ENCODE measurements at places on chromosomes 2 and 18.

DNA sequence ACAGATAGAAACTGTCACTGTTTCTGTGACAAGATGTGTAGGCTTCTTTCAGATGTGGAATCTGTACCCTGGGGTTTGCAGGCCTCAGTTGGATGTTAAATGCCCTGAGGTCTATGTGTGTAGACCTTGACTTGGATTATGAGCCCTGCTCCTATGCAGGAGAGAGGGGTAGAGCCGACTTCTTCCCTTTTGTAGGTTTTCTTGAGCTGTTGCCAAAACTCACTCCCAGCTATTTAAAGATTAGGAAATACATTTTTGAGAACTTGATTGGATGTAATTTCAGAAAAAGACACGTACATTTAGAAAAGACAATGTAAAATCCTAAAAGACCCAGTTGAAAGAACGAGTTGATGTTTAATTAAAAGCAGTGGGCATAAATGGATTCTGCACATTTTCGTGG lies 374.8 kb downstream of the SLC4A3 start:
- no peak for DNase-seq

DNA sequence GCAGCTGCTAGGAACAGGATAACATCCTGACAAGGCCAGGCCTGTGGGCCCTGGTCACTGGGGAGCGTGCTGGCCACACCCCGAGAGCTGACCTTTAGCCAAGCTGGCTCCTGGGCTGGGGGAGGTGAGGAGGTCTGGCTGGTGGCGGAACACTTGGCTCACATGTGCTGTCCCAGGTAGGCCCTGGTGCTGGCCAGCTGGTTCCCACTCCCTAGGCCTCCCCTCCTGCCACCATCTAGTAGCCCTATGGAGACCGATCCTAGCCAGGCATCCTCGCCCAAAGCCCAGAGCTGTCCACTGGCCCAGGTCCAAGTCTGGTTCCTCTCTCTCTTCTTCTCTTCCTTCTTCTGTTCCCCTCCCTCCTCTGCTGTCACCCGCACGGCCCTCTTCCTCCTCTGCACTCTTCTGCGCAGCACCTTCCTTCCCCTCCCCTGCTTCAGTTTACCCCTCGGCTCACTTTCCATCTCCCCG lies 52.4 kb downstream of the TNS1 start:
- DNase-seq, result no peak

- DNase-seq, result no peak
Observed at GRCh38 chr2:98713332-98714015, 17.5 kb downstream of the MGAT4A start.

- peak; percentile 4 for DNase-seq
Observed at GRCh38 chr18:51890762-51891161, 449.2 kb upstream of the DCC start.

DNA sequence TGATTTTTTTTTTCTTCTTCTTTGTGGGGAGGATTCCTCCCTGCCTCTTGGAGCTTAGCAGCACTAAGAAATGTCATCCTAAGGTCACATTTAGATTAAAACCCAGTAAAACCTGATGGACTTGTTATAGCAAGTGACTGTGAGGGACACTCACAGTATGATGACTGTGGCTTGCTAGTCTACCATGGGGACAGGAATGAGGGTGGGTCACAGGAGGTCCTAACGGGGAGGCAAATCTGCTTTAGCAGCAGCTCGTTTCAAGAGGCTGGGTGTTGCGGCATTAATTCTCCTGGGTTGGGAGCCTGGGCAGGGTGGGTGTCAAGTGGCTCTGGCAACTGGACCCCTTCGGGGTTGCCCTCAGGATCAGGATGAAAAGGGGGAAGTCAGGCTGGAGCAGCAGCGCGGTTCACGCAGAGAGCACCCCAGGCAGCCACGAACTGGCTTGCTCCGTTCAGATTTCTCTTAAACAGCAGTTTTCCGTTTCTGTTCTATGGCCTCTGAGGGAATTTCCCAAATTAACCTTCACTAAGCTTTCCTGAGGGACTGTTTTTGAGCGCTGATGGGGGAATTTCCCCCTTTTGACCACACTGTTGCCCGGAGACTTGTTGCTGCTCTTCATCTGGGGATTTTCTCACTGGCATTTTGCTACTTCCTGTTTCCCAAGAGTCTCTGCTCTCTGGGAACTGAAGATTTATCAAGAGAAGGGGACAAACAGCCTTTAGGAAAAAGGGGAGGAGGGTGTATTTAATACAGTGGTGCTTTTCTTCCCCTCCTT lies 59.8 kb upstream of the PELI1 start:
- no peak for DNase-seq

DNA sequence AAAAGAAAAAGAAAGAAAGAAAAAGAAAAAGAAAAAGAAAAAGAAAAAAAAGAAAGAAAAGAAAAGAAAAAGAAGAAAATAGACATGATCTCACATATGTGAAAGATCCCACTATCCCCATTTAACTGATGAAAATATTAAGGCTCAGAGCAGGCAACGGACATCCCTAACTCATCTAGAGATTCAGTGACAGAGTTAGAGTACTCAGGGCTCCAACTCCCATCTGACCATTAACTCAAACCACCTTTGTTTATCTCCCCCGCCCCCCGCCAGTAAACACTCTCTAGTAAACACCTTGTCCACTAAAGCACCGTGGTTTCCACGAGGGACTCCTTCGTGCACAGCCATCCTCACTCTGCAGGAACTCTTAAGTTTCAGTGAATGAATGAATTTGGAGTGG lies 142.9 kb downstream of the TGIF1 start:
- DNase-seq, result no peak

DNA sequence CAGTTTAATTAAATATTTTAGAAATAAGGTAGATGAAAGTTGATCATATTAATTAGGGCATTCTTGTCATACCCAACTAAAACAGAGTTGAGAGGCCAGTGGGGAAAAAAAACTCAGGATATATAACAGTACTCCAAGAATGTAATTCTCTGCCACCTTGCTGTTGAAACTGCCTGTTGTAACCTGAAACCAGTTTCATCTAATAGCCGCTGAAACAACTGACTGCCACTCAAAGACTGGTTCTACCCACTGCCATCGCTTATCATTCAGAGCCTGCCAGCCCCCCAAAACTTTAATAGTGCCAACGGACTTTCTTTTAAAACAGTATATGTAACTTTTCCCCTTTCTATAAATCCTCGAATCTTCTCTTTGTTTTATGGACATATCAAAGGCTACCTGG lies 37.7 kb upstream of the FSIP2 start:
- no peak for DNase-seq

DNA sequence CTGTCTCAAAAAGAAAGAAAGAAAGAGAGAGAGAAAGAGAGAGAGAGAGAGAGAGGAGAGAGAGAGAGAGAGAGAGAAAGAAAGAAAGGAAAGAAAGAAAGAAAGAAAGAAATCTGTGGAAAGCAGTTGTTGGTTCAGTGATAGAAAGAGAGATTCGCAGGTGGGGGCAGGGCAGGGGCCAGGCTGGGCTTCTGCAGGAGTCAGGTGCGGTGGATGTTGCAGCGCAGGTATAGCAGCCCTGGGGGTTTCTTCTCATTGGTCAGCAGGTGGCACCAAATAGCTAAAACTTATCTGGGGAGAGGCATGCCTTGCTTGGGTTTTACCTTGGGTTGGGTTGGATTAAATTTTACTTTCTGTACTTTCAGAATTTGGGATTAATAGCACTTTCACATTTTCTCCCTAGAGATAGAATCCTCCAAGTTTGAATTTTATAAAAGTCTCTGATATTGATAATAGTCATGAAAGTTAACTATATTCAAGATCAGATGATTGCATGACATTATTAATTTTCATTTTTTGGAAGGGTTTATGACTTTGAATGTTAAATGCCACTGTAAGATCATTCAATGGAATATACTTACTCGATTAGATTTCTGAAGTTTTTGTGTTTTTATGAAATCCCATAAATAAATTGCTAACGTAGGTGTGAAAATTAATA lies 66.6 kb downstream of the SPTBN1 start:
- DNase-seq, result peak; percentile 75

GRCh38 chr2:216596236-216596979 lies 36.8 kb upstream of the IGFBP2 start:
- no peak for DNase-seq

GRCh38 chr2:168470320-168471162 lies 14.5 kb downstream of the CERS6 start:
- no peak for DNase-seq

Data from RWPE1 (cell line).